GM23248 (cell line): ENCODE measurements at places on chromosomes 7 and 10. TPM values are rescaled to one million over a fixed set of nuclear protein-coding genes. Genes with fewer than 3 reads are reported as not detected.

DNA sequence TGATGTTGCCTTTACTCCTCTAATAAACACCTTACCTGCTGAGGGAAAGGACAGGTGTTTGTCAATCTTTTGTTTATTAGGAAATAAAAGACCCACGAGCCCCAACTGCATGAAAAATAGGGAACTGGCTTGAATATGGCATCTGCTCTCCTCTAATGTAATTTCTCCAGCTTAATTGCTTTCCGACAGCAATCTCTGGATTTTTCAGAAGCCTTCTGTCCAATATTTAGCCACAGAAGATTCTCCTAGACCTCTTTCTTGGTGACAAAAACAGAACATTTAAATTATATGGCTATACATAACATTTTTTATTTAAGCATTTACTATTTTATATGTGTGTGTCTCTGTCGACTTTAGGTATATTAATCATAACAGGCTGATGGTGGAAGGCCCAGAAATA, 317.4 kb upstream of the ADARB2 start:
- no peak for DNase-seq

TMEM196 gene
- not detected in 2 replicates for total RNA-seq

- DNase-seq = peak; percentile 53
Measured at GRCh38 chr10:97771055-97771891, 526 bp downstream of the SFRP5 start.

GRCh38 chr10:102436312-102436711, 3.9 kb upstream of the CUEDC2 start:
- peak; percentile 37 for DNase-seq

SPDYE5 gene
- not detected in 2 replicates for total RNA-seq

GRCh38 chr10:93027508-93027907, 33.1 kb upstream of the CYP26C1 start:
- DNase-seq = no peak

SYNPO2L gene
- 0.11 TPM in 1 of 2 replicates, not detected in the other for total RNA-seq

- peak; percentile 5 for DNase-seq
Measured at GRCh38 chr7:7662527-7662926, 22.0 kb downstream of the UMAD1 start.

DNA sequence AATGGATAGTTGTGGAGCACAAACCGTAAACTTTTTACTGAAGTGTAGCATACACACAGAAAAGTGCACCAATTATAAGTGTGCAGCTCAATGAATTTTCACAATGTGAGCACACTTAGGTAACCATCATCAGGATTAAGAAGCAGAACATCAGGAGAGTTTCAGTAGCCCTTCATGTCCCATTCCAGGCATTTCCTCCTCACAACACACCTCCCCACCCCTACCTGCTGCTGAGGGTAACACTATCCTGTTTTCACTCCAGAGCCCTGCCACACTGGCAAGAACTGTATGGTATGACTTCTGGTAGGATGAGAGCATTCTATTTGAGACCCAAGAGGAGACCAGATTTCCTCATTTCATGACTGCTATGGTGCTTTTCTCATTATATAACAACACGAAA, 166.5 kb downstream of the PPP1R3A start:
- no peak for DNase-seq

RBM20 gene
- 0.13 TPM in 1 of 2 replicates, not detected in the other for total RNA-seq

CDHR1 gene
- not detected in 2 replicates for total RNA-seq

- DNase-seq = peak; percentile 9
Measured at GRCh38 chr7:139916717-139917395, 87.8 kb downstream of the TBXAS1 start.

DNA sequence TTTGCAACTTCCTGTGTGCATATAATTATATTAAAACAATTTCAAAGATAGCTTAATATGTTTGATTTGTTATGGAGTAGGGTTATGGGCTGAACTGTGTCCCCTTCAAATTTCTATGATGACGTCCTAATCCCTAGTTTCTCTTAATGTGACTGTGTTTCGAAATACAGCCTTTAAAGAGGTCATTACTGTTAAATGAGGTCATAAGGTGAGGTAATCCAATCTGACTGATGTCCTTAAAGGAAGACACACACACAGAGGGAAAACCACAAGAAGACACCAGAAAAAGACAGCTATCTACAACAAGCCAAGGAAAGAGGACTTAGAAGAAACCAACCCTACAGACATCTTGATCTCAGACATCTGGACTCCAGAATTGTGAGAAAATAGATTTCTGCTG, 407.4 kb downstream of the MAGI2 start:
- peak; percentile 9 for DNase-seq

DNA sequence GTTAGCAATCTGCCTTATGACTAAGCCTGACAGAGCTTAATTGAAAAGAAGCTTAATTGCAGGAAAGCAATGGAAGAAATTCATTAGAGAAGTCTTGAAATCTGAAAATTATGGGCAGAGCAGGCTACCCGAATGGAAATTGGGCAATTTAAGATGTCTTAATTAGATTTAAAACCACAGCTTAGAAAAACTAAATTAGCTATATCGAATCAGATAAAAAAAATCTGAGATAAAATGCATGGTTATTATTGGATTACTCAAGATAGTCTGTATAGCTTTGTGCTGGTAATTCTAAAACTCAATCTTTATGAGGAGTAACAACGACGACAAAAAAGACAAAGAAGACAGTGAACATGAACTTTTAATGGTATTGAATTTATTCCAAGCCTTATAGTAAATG, 248.1 kb upstream of the LRRN3 start:
- DNase-seq = no peak

FFAR4 gene
- not detected in 2 replicates for total RNA-seq

REEP3 gene
- total RNA-seq = 72.1 and 76.6 TPM in 2 replicates

ST8SIA6 gene
- not detected in 2 replicates for total RNA-seq

GRCh38 chr10:132252412-132252811, 55.3 kb downstream of the STK32C start:
- no peak for DNase-seq

GRCh38 chr10:114538181-114538906, 119.7 kb downstream of the ABLIM1 start:
- DNase-seq = no peak

OR2A1 gene
- total RNA-seq = 0.13 and 0.32 TPM in 2 replicates

GRCh38 chr7:82389876-82390275, 53.7 kb downstream of the CACNA2D1 start:
- peak; percentile 4 for DNase-seq

DNA sequence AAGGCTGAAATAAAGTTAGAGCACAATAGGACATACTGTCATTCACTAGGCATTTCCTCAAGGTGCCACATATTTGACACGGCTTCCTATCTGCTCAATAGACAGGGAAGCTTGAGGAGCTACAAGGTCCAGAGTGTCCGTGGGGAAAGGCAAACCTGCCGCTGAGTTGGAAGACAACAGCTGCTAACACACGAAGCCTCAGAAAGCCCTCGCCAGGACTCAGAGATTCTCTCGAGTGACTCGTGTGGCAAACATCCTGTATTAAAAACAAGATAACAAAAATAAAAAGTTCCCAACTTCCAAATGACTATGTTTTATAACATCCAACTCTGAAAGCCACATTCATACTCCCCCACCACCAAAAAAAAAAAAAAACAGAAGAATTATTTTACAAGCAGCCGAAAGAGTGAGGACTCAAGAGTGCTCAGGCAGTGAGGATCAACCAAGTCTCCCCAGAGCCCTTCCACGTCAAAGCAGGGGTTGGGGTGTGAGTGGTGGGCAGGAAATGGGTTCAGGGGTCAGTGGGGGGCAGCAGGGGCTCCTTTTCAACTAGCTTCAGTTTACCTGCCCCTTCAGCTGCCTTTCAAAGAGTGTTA, 67.6 kb downstream of the STK17A start:
- peak; percentile 91 for DNase-seq

CHAT gene
- not detected in 2 replicates for total RNA-seq

DNA sequence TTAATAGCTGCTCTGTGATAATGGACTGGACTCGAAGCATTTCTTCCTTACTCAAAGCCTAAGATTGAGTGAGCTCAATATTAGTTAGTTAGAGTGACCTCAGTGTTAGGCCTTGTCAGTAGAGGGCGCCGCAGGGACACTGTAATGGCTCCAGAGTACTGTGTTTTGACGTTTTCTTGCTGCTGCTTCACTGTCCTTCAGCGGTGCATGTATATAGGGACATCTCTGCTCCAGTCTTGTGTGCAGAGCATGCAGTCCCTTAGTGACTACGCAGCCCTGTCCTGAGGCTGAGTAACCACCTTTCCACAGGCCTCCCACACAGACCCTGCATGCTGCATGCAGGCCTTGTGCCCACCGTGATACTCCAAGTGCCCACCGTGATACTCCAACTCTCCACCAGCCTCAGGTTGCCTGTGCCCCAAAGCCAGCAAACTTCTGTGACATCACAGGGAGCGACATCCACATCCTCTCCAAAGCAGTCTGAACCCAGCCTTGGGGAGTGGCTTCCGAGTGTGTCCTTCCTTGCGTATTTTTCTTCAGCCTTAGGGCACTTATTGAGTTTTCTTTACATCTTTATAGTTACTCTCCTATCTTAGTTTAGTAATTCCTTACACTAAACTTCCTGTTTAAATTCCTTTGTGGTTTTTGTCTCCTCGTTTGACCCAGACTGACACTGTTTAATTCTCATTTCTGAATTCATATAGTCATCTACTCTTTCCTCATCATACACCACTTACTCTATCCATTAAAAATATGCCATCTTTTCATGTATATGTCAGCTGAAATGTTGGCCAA, 118.2 kb downstream of the JAZF1 start:
- peak; percentile 84 for DNase-seq

GIMAP5 gene
- not detected in 2 replicates for total RNA-seq

GRCh38 chr7:142703655-142704305, 45.5 kb upstream of the PRSS1 start:
- DNase-seq = no peak

DNA sequence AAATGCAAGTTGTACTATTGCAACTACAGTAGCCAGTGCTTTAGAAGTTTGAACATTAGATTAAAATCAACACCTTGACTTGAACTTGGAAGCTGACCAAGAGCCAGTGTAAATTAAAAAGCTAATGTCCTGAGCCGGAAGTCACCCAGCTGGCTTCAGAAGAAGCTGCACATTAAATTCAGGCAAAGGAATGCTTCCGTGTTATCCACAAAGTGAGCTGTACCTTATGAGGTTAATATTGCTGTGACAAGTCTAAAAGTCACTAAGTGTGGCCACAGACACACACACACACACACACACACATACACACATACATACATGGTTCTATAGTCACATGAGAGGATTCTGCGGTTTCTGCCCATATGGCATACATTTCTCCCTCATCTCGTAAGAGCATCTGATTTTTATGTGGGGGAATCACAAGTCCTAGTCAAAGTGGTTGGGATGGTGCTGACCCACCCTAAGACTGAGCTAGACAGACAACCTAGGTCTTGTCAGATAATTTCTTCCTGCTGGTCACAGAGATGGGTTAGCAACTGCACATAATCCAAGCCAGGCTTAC, 612.9 kb downstream of the SORCS1 start:
- DNase-seq = no peak
